CD14-positive monocyte (primary cell): ENCODE measurements at places on chromosomes 1 and 21. TPM values are rescaled to one million over a fixed set of nuclear protein-coding genes. Genes with fewer than 3 reads are reported as not detected.

Gene NEXN
- polyA plus RNA-seq, result 0.09 and 0.31 TPM in 2 replicates

- no peaks in the 10 kb centered on the region for H3K36me3 ChIP-seq
- no peaks in the 10 kb centered on the region for H3K27me3 ChIP-seq
- H3K27ac ChIP-seq, result no peak overlapping the region
- H3K4me3 ChIP-seq, result no peak overlapping the region
Measured at GRCh38 chr1:207298186-207298585, 23.3 kb upstream of the CD55 start.

Gene ENAH
- polyA plus RNA-seq, result 0.12 TPM in 1 of 2 replicates, not detected in the other

Gene TMEM200B
- not detected for polyA plus RNA-seq
